ENCODE measurements at places on chromosomes 1 and 21. TPM values are rescaled to one million over a fixed set of nuclear protein-coding genes. Genes with fewer than 3 reads are reported as not detected.

Gene FUCA1
- 6.1 TPM for total RNA-seq

DNA sequence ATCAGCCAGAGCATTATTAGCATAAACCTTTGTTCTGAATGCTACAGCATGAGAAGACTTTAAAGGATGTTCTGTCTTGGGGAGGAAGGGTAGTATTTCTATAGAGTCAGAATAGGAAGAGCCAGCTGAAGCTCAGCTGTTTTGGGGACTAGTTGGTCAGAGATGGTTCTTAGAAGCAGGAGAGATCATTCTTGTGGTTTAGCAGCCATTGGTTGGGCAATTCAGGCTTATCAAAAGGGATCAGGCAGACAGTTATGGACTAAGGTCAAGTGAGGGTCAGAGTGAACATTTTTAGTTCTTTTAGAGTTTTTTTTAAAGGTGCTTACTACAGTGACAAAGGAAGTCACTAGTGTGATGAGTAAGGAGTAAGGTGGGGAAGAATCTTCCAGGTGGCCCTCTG is 245.5 kb downstream of the RPS6KC1 start:
- DNase-seq: no peak

DNA sequence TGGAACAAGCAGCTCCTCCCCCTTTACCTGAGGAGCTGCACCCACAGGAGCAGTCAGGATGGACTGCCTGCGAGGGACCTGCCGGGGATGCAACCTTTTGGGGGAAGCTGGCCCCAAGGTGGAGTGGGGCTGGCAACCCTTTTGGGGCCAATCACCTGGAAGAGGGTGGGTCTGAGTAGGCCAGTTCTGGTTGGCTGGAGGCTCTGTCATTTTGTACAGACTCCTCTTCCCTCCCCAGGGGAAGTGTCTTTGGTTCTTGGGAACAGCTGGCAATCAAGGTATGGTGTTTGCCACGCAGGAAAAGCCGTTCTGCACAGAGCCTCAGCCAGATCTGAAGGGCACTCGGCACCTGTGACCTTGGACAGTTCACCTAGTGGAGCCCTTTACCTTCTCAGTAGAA is 280 bp upstream of the A3GALT2 start:
- DNase-seq: no peak

DNA sequence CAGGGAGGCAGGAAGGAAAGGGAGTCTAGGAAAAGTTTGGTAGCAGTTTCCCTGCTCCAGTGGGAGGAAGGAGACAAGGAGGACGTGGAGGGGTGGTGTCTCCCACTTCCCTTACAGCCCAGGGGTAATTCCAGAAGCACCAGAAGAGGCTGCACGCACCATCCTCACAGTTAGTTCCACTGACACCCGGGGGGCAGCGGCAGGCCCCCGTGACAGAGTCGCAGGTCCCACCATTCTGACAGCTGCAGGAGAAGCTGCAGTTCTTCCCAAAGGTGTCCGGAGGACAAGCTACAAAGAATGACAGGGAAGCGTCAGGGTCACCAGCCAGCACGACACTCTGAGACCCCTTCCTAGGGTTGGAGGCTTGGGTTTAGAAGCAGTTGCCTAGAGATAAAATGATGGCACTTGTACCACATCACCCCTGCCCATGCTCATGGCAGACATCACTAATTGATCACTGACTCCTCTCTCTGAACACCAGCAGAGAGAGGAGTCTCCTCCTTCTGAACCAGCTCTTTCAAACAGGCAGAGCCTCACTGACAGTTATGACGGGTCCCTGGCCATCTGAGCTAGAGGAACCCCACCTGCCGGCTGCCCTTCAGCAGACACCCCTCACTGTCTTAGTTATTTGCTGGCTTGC is 53.3 kb downstream of the ARHGEF16 start:
- DNase-seq: no peak

GRCh38 chr1:171421413-171422020 is 63.8 kb upstream of the PRRC2C start:
- DNase-seq: peak; percentile 9

DNA sequence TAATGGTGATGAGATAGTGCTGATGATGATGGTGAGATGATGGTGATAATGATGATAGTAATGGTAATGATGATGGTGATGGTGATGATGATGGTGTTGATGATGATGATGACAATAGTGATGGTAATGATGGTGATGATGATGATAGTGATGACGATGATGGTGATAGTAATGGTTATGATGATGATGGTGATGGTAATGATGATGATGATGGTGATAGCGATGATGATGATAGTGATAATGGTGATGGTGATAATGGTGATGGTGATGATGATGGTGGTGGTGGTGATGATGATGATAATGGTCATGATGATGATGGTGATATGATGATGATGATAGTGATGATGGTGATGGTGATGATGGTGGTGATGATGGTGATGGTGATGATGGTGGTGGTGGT is 384.6 kb downstream of the MATN1 start:
- no peak for DNase-seq

Gene GBP6
- 0.26 TPM for total RNA-seq

DNA sequence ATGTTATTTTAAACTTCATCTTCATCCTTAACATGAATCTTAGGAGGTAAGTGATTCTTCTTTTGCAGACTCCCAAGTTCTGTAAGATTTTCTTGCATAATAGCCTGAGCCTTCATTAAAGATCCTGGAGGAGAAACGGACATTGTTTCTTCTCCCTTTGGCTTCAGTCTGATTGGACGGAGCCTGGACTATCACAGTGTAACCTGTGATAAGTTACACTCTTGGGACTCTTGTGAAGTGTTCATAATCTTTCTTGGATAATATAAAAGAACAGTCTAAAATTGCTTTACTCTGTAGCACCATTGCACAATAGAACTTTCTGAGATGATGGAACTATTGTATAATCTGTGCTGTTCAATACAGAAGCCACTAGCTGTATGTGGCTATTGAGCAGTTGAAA is 244.8 kb downstream of the DNM3 start:
- no peak for DNase-seq

Gene CADM3
- total RNA-seq: 4.0 TPM

GRCh38 chr1:92994105-92994712 is 32.9 kb upstream of the DIPK1A start:
- peak; percentile 57 for DNase-seq

DNA sequence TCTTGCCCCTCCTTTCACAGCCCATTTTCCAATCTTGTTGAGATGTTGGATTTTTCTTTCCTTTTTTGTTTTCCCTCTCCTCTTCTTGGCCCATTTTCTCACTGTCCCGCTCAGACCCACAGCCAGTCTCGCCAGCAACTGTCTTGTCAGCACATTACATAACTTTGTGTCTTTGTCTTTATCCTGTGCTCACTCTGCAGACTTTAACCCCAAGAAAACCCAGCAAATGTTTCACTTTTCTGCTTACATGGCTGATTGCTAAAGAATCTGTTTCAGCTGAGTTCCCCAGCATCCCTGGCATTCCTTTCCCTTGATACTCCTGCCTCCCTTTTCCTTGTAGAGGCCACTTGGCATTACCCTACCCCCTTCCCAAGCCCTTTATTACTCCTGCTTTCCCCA is 74.6 kb downstream of the ZNF648 start:
- DNase-seq: no peak

DNA sequence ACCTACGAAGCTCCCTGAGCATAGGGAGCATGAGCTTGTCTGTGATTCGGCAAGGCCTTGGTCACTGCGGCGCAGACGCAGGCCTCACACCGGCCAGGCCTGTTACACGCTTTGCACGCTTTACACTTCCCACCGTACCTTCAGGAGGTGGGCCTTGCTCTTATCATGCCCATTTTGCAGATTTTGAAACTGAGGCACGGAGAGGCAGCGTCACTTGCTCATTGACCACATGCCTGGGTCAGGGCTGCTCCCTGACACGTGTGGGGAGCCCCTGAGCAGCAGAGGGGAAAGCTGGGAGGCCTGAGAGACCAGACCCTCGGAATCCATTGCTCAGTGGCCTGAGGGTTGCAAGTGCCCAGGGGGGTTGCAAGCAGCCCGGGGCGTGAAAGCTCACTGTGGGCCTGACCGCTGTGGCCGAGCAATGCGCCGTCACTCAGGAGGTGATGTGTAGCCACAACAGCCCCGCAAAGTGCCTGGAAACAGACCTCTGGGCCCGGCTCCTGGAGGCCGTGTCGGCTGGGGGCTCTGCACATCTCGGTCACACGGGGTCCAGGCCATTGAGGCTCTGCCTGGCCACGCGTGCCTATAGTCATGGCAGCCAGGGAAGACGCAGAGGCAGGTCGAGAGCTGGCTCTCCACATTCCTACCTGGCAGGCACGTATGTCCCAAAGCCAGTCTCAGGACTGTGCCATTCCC is 6.9 kb downstream of the ARHGEF16 start:
- no peak for DNase-seq

GRCh38 chr1:38097284-38097898 is 50.8 kb upstream of the POU3F1 start:
- DNase-seq: no peak

DNA sequence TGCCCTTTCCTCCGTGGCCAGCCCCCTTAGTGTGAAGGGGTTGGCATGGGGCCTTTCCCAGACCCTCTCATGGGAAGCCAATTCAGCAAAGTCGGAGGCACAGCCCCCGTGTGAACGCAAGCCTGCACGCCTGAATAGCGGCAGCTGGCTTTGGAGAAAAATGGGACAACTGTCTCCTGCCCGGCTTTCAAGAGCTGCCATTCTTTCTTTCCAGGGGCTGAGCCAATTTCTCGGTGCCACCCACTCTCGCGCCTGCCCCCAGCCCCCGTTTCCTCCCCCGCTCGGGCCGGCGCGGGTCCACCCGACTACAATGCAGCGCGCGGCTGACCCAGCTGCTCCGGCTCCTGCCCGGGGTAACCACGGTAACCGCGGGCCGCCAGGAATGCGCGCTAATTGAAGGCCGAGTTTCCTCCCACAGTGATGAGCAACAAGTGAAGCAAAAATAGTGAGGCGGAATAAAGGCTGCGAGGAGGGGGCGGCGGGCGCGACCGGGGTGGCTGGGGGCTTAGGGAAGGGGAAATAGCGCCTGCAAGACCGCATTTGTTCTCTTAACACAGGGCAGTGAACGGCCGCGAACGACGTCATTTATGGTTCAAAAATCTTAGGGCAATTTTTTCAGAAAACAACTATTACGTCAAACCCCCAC is 27.8 kb downstream of the ILDR2 start:
- DNase-seq: peak; percentile 78

DNA sequence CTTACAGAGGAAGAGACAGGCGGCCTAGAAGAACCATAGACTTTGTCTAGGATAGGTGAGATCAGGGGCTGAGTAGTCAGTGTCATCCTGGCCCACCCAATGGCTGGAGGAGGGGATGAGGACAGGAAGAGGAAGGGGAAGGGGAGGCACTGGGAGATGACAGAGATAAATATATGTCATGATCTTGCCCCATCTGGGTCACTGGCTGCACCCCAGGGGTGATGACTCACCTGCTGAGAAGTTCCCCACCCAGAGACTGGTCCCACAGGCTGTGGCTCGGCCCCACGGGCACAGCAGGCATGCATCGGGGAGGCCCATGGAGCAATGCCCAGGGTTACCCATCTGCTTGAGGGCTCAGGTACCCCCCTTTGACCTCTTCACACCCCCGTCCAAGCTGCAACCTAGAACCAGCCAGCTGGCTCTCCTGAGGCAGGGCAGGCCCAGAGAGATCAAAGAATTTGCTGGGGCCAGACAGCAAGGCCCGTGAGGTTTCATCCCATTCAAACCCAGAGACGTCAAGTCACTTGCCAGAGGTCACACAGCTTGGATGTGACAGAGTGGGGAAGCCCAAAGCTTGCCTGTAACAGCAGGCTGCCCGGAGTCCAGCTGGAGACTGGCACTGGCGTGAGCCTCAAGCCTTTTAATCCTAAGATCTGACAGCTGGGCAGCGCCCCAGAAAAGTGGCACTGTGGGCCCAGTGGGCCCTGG is 34.7 kb upstream of the CASZ1 start:
- DNase-seq: no peak

- DNase-seq: no peak
Observed at GRCh38 chr1:8361198-8361849, 43.4 kb downstream of the SLC45A1 start.

DNA sequence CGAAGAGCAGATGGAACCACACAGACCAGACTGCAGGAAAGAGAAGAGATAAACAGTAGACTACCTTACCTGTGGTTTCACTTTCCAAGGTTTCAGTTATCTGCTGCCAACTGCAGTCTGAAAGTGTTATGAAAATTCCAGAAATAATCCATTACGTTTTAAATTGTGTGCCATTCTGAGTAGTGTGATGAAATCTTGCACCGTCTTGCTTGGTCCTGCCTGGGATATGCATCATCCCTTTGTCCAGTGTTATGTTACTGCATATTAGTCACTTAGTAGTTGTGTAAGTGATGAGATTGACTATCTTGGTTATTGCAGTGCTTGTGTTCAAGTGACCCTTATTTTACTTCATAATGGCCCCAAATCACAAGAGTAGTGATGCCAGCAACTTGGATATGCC is 33.9 kb downstream of the DNAJC6 start:
- no peak for DNase-seq

Gene FAM72B
- 12.0 TPM for total RNA-seq

Gene ZSCAN20
- total RNA-seq: 7.3 TPM

Gene KRTAP13-2
- total RNA-seq: not detected

Gene FNBP1L
- total RNA-seq: 107 TPM

DNA sequence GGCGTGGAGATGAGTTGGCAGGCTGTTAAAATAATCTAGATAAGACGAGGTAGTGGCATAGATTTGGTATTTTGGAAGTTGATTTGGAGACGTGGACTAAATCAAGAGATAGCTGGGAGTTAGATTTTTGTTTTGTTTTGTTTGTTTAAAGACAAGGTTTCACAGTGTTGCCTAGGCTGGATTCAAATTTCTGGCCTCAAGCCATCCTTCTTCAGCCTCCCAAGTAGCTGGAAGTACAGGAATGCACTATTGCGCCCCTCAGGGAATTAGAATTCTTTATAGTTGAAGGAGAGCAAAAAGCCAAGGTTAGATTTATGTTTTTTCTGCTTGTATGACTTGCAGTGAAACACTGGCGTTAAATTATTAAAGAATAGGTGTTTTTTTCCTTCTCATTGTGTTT is 22.3 kb upstream of the SNRPE start:
- no peak for DNase-seq

Gene ADAMTS1
- total RNA-seq: 67.5 TPM

DNA sequence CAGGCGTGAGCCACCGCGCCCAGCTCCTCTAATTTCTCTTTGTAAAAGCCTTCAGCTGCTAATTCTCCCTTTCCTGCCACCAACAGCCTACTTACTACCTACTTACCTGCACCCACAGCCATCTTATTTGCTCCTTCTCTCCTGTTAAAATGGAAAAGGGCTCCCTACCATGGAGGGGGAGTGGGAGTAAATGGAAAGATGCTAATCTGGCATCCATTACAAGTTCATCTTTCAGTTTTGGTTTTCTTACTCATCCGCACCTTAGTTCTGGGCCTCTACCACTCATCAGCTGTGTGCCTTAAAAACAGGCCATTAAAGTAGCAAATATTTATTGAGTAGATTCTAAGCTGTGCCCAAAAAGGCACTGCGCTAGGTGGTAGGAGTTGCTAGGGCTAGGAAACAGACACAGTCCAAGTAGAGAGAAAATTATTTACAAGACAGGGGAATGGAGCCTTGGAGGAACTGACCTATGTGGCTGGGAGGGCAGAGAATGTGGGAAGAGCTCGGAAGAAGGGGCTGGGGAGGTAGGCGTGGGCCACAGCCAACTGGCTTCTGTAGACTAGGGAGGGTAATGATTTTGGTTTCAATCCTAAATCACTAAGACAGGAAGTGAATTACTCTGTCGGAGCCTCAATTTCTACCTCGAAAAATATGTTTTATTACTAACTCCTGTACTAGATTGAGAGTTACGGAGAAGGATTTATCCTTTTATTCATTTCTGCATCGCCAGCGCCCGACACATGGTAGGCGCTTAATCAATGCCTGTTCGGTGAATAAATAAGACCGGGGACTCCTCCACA is 685 bp upstream of the DDI2 start:
- DNase-seq: peak; percentile 14

Measured in endothelial cell (in vitro differentiated cells).